ENCODE measurements at places on chromosomes 3 and 15.

DNA sequence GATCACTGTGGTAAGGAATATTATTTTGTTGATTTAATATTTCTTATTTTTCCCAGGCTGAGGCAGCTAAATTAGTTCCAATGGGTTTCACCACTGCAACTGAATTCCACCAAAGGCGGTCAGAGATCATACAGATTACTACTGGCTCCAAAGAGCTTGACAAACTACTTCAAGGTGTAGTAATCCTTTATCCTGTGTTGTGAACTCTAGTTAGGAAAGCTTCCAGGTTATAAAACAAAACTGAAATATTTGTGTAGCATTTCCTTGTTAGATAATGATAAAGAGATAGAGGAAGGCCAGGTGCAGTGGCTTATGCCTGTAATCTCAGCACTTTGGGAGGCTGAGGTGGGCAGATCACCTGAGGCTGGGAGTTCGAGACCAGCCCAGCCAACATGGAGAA lies 11.1 kb downstream of the RAD51 start:
- DNase-seq = no peak

DNA sequence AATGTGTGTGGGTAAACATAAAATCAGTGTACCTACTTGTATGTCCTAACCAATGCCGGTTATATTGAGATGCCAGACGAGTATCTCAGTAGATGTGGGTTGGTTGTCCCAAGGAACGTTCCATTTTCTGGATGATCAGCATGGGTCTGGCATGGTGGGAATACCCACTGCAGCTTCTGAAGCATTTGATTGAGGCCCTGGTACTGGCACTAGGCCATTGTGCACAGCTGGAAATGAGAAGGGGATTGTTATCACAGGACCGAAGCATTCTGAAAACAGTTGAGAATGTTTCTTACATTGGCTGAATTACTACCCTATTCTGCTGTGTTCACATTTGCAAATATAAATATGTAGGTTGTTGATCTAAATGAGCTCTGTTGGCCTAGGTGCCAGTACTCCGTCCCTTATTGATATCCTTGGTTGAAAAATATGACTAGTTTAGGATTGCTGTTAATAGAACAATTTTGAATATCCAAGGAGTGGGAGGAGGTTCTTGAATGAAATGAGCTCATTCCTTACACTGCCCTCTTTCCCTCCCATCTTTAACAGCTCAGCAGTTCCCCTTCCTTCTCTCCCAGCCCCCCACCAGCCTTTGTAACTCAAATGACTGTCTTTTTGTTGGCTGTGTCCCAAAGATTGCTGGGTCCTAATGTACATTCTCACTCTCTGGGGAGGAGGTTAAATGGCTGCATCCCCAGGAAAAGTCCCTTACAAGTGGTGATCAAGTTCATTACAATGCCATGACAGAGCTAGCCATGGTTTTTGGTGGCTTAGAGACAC lies 293.3 kb upstream of the TPM1 start:
- no peak for DNase-seq

GRCh38 chr15:49225572-49226281 lies 55.7 kb downstream of the GALK2 start:
- DNase-seq = no peak

GRCh38 chr3:126103121-126104027 lies 19.4 kb upstream of the SLC41A3 start:
- no peak for DNase-seq

DNA sequence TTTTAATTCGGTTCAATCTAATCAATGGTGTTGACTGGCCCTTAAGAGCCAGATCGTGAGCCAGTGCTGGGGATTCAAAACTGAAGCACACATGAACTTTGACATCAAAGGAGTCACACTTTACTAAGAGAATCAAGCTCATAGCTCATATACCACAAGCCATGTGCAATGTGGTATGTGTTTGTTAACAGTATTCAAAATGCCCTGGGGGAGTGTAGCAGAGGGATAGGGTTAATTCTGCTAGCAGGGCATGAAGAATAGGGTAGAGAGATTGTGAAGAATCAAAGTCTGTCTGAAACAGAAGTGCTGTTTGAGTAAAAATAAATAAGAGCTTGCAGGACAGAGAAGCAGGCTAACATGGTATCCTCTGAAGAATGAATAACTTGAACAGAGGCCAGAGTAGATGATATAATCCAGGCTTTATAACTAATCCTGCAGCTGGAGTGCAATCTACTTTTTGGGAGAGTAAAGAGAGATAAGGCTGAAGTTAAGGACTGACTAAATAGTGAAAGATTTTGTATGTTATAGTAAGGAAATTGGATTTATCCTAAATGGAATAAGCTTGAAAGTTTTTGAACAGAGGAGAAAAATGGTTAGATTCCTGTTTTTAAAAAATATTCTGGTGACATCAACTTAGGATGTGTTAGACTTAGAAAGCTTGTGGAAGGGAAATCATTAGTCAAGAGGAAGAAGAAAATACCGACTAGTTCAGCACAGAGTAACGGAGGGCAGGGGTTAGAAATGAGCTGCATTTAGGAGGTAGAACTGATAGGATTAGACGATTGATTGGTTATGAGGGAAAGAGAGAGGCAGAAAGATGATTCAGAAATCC lies 292.0 kb downstream of the NFKBIZ start:
- DNase-seq = no peak

DNA sequence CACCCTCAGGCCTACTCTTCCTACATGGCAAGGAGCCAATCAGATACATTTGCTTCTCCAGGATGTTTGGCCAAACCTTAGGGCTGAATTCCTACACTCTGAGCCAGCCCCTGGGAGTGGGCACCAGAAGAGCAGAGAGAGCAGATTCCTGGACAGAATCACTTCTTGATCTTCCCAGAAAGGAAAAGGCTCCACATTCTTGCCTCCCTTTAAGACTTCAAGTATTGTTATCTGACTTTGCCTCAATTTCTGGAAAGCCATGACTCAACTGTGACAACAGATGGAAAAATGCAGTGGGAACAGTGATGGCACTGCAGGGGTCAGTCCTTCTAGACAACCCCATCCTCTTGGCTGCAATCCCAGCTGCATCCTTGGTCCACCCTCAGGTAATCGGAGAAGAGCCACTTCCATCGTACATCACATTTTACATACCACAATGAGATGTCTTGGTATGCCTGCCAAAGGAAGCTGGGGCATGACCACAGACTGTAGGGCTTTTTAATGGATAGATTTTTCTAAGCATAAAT lies 21.0 kb downstream of the SLCO2A1 start:
- no peak for DNase-seq

Measured in cortex of kidney (tissue), 1 donor.